ENCODE measurements at places on chromosomes 4 and X.

- DNase-seq = no peak
These were observed 46.8 kb downstream of the TMEM165 start for GRCh38 chr4:55442541-55442940.

- no peak for DNase-seq
These were observed 278.6 kb upstream of the KLF3 start for GRCh38 chr4:38385093-38386004.

- DNase-seq = no peak
These were observed 85.7 kb downstream of the CORIN start for GRCh38 chr4:47752214-47752613.

DNA sequence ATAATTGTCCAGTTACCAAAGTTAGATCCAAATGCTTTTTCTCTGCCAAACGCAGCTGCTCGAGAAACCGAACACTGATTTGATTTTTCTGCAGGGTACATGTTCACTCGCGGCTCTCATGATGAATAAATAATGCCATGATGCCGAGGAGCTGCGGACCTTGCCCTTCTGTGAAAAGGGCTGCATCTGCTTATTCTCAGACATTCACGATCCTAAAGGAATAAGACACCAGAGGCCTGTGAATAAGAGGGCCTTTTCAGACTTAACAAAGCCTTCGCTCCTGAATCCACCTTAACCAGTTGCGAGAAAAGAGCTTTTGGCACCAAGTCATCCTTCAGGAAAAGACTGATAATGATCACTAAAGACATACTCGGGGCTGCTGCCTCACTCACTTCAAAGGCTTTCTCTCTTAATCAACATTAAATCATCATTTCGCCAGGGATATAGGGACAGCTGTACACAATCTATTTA lies 147.5 kb downstream of the FBXO8 start:
- no peak for DNase-seq

DNA sequence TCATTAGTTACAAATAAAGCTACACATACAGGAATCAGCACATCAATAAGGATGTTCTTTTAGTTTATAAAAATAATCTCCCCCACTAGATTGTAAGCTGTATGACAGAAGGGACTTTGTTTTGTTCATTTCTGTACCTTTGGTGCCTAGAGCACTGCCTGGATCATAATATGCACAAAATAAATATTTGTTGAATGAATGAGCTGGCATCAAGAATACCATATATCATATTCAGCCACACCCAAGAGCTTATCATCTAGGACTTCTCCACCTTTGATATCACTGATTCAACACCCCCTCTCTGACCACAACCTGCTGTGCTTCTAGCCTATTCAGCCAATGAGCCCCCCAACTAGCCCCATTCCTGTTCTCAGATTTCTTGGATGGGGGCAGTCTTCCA lies 10.6 kb downstream of the SYTL4 start:
- DNase-seq = no peak

- DNase-seq = no peak
These were observed 52.0 kb downstream of the CDS1 start for GRCh38 chr4:84634961-84635360.

DNA sequence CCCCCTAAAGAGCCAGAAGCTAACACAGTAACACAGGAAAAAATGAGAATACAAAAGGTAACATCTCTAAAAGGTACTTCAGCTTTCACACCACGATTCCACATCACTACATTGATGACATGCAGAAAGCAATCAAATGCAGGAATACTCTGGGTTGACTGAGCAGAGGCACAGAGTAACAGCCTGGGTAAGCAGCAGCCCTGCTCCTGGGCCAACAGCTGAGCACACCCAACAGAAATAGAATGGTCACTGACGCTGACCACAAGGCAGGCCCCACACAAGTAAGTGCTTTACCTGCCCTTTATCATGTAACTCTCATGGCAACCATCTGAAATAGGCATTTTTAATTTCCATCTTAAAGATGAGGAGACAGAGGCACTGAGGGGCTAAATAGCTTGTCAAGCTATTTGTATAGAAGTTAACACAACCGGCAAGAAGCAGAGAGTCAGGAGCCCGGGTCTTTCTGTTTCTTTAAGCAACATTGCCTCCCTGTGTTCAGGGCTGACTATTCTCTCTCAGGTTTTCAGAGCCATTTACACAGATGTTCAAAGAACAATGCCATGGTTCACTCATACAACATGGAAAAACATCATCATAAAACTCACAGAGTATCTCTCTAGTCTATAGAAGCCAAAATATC lies 168.9 kb downstream of the ZNF674 start:
- peak; percentile 9 for DNase-seq

DNA sequence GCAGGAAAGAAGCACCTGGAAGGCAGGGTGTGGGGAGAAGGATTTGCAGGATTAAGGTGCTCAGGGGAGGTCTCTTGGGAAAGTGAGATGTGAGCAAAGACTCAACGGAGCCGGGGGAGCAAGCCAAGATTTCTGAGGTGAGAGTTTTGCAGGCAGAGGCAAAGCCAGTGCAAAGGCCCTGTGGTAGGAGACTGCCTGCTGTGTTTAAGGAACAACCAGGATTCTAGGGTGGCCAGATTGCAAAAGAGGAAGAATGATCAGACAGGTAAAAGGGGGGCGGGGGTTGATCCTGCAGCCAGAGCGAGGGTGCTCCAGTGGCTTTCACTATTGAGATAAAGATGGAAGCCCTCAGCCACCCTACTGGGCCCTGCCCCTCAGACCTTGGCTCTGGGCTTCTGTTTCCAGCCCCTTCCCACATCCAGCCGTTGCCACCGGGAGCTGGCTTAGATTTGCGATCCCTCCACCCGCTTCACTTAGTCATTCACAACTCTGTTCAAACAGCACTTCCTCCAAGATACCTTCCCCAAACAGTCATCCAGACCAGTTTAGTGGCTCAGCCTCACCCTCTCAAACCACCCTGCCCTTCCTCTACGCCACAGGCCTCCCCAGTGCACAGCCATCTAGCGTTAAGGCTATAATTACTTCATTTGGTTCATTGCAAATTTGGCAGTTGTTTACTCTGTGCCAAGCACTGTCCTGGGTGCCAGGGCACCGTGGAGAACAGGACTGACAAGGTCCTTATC lies 23.3 kb upstream of the BCOR start:
- DNase-seq = no peak

GRCh38 chr4:122703868-122704267 lies 28.6 kb upstream of the BBS12 start:
- no peak for DNase-seq

DNA sequence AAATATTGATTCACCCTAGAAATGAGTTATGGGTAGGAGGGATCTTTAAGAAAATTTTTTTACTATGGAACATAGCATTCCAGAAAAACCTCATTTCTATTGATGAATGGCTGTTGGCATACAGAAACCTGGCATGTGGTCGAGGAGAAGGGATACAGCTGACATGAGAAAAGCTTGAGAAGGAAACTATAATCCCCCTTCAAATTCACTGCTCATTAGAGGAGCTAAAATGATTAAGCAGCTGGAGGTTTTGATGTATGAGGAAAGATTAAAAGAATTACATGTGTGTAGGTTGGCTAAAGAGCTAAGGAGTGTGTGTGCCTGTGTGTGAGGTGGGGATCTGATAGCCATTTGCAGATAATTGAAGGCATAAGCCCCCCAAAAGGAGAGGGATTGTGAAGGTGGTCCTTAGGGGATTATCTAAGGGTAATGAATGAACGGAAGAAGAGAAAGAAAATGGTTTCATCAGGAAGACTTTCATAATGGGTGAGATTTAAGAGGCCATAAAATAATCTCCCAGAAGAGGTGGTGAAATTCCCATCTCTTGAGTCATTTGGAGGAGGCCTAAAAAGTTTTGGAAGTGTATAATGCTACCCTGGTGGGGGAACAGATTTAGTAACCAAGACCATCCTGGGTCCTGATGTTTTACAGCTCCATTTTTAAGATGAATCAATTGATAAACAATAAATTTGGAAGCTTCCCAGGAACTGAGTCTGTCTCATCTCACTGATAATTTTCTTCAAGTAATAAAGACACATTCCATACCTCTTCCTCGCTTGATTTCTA lies 272.0 kb upstream of the HAND2 start:
- no peak for DNase-seq

GRCh38 chr4:141654098-141654497 lies 17.7 kb downstream of the IL15 start:
- DNase-seq = no peak

GRCh38 chrX:9745417-9746115 lies 20.1 kb downstream of the GPR143 start:
- no peak for DNase-seq

- DNase-seq = no peak
These were observed 446.3 kb upstream of the GNPDA2 start for GRCh38 chr4:45172636-45173035.

DNA sequence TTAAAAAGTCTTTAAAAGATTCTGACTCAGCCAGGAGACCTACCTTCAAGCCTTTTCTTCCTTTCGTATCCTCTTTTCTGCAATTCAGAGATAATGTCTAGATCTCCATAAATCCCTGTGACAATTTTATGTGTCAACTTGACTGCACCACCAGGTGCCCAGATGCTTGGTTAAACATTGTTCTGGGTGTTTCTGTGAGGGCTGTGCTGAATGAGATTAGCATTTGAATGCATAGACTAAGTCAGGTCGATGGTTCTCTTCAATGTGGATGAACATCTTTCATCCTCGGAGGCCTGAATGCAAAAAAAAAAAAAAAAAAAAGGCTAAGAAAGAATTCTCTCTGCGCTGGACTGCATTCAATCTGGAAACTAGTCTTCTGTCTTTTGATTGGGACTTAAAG lies 1082.7 kb downstream of the NLGN4X start:
- DNase-seq = no peak

DNA sequence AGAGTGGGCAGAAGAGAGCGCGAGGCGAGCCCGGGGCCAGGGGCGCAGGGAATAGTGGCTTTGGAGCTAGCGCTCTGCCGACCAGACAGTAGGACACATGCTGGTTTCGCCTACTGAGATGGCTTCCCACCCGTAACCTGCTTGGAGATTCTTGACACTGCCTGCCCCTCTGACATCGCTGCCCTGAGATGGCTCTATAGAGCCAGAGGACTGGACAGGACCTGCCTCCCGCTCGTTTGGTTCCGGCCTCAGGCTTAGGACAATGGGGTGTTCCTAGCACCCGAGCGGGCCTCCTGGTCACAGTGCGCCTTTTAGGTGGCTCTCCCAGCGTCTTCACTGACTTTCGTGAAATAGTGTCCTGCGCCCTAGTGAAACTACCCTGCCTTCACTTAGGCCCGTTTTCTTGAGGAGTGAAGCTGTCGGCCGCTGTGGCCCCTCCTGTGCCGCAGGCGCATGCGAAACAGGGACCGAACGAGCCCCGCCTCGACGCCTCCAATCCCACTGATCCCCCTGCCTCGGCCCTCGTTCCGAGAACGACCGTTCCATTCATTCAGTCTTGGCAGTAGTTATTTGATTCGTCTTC lies 608 bp downstream of the TAF1 start:
- no peak for DNase-seq

GRCh38 chrX:43500246-43500645 lies 155.9 kb upstream of the MAOA start:
- no peak for DNase-seq

- no peak for DNase-seq
These were observed 245.2 kb upstream of the SMIM31 start for GRCh38 chr4:164508771-164509170.

DNA sequence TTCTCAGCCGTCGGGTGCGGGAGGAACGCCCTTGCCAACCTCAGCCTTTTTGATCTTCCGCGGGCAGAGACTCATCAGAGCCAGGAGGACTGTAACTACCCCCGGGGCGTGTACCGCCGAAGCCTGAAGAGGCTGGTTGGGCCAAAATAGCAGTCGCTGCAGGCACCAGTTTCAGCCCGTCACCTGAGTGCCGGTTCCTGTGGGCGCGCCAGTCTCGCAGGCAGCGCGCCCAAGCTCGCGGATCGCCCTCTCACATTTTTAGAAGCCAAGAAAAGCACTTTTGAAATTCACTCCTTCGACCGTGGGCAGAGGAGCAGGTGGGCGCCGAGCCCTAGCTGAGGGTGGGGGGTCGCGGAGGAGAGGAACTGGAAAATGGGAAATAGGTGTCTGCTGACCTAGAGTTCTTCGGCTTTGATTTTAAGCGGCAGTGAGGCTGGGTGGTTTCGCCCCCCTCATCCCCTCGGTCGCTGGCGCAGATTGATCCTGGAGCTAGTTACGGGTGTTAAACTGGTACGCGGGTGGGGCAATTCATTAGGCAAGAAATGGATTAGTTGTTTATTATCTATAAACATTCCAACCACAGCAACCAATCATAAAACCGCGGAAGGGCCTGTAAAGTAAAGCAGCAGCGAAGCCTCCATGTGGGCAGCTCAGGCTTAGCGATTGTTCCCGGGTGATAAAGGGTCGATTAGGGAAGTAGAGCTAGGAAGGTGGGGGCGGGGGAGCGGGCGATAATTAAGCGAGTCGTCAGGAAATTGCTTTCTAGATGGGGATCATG lies 69.2 kb downstream of the FBXO8 start:
- DNase-seq = no peak

DNA sequence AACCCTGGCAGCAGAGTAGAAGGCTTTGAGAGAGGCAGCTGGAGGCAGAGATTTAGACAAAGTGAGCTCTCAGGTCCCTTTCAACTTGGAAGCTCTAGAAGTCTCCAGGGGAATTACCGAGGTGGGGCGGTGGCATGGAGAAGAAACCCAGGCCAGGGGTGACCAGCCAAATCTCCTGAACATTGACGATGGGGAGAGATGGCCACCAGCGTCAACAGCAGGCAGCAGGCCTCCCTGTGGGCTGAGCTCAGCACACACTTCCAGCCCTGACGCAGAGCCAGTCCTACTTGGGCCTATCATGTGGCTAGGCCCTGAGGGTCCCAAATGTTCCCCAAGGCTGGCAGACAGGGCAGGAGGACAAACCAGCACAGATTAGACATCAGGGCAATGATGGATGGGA lies 187.8 kb downstream of the BCOR start:
- DNase-seq = no peak

- DNase-seq = no peak
These were observed 2.0 kb upstream of the AP1S2 start for GRCh38 chrX:15856636-15857035.

DNA sequence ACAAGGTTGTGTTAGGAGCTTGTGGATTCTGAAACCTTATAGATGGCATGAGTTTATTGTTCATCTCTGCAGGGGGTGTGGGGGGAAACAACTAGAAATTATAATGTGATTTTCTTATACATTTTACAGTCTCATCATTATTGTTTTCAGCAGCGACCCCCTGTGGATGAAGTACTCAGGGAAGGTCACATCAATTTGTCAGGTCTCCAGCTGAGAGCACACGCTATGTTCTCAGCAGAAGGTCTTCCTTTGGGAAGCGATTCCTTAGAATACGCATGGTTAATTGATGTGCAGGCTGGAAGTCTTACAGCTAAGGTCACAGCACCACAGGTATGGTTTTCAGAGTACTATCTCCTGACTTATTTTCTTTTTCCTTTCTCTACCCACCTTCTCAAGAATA lies 72.2 kb downstream of the BLTP1 start:
- no peak for DNase-seq

GRCh38 chr4:39051492-39051891 lies 10.5 kb upstream of the KLHL5 start:
- no peak for DNase-seq

DNA sequence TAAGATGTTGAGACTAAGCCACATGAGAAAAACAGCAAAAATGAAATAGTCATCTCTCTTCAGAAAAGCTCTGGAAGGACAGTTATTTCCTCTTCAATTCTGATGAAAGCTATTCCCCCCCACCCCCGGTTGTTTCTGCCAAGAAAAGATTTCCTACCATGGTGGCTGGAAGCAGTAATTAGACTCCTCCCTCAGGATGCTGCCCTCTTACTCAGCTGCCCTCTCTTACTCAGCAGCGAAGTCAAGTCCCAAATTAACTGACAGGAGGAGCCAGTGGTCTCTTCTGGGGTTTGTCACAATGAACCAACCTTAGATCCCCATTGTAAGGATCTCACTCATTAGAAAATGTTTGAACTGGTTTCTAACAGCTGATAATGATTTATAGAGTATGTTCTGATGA lies 38.0 kb downstream of the GPM6B start:
- no peak for DNase-seq

GRCh38 chr4:158299459-158300007 lies 89.2 kb downstream of the TMEM144 start:
- no peak for DNase-seq
